Hematopoietic multipotent progenitor cell treated with erythropoietin and hydrocortisone succinate and interleukin-3 and kit ligand, for 4 days (in vitro differentiated cells): ENCODE measurements at places on chromosomes 3 and 15.

DNA sequence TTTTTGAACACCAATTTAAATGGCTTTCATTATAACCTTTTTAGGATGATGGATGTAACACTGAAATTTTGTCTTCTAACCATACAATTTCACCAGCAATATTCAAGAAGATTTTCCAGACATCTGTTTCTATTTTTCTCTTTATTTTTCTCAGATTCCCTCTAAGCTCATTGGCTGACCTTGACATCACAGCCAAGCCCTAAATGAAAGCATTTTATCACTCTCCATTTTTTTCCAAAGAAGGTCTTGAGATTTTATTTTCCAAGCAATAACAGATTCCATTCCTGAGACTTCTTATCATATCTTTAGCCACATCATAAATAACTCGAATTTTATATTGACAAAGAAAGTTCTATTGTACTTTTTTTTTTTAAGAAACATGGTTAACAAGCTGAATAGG, 392.6 kb upstream of the THBS1 start:
- no peak for DNase-seq

DNA sequence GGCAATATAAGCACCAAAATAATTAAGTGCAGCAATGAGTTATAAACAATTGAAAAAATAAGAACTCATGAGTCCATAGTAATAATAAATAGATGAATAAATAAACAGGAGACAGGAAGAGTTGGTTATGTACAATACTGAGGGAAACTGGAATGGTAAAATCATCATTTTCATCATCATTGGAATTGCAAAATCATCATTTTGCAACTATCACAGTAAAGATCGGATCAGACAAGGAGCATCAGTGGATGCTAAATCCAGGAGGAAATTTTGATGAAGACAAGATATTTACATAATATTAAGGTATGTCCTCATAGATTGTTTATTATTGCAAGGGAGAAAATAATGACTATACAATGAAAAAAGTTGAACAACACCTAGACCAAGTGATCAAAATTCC, 38.8 kb upstream of the ACAN start:
- no peak for DNase-seq

- no peak for DNase-seq
These were observed 214.8 kb downstream of the ZMAT3 start for GRCh38 chr3:178856804-178857203.

- peak; percentile 3 for DNase-seq
These were observed 98.8 kb upstream of the MB21D2 start for GRCh38 chr3:193016437-193016901.

DNA sequence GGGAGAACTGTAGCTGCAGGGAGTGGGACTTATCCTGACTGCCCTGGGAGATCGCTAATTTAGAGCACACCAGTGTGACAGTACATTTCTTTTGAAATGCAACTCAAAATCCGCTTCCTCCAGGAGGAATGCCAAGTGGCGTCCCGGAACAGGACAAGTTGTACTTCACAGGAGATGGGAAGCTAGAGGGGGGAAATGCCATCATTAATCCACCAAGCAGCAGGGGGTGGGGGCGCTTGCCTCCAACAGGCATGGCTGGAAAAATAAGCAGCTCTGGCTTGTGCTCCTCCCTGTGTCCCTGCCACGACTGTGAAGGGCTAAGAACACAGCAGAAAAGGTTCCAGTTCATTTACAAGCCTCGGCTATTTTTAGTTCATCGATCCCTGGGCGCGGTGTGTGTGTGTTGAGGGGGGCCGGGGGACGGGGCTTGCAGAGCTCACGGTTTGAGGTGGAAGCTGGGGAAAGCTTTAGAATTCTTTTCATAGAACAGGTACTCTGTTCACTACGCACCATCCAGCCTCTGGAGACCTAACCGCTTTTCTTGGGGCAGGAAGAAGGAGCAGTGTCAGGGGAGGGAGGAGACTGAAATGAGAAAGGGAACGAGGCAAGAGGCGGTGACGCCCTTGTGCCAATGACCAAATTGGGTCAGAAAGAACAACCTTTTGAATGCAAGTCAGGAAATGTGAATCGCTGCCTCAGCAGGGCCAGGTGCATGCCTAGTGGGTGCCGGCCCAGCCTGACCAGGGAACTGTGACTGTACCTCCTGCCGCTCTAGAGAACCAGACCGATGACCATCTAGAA, 51.8 kb upstream of the DGKG start:
- DNase-seq: peak; percentile 30

GRCh38 chr3:13838421-13838820, 41.5 kb downstream of the WNT7A start:
- no peak for DNase-seq

GRCh38 chr3:61378311-61378710, 127.1 kb upstream of the FHIT start:
- no peak for DNase-seq

DNA sequence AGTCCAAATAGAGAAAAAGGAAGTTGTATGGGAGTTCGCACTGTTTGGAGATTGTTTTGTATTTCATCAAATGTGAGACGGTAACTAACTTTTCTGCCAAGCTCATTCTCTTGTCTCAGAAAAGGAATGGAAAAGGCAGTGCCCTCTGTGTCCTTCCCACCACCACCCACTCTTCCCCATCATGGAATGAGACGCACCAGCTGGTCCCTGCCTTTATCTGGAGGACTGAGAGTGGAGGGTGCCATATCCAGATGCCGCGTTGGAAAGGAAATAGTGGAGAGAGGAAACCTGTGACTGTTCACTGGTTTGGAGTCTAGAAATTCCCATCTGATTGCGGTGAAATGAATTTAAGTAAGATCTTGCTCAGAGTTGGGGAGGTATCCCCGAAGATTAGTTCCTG, 3.7 kb upstream of the CCK start:
- no peak for DNase-seq

DNA sequence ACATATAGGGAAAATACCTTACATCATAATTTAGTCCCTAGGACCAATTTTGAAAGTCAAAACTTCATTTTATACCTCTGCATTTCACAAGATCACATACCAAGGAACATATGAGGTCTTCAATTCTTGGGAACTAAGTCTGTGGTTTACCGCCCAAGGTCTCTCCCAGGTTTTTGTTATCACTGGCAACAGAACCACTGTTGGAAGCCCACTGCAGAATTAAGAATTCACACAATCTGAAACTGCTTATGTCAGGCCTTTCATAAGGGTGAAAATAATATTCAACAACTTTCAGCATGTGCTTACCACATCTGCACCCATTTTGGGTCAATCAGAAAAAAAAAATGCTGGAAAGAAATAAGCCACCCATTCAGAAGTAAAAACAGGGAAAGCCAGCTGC, 107.2 kb upstream of the MME start:
- peak; percentile 5 for DNase-seq

GRCh38 chr3:151168269-151169094, 34.5 kb downstream of the GPR171 start:
- DNase-seq: peak; percentile 72

GRCh38 chr15:100790786-100791265, 88.8 kb upstream of the ALDH1A3 start:
- no peak for DNase-seq

DNA sequence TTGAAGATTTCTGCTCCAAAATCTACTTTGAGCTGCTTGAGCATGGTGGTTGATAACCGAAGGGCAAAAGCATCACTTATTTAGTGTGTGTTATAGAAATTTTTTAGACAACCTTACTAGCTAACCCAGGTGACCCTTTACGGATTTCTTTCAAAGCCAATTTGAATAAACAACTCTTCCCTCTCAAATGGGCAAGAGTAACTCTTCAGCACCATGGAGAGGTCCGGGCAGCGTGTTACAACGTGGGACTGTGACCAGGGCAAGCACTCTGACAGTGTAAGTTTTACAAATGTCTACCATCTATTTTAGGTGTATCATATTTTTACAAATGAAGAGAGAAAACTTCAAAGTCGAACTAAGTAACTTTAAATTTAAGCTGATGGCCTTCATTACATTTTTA, 471.8 kb downstream of the MFSD1 start:
- peak; percentile 74 for DNase-seq

DNA sequence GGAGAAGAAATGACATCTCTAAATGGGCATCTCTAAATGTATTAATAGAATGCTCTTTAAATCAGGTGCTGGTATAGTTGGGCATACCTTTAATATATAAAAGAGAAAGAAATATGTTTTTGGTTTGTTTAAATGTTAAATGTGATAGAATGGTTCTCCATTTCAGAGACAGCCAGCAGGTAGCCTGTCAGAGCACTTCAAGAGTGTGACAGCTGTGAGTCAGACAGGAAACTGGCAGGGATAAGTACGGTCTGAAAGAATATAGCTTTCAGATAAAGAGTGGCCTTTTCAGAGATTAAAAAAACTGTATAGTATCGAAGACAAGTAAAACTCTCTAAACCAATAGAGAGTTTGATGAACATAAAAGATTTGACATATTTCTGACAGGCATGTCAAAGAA, 654.1 kb downstream of the IGSF11 start:
- no peak for DNase-seq

DNA sequence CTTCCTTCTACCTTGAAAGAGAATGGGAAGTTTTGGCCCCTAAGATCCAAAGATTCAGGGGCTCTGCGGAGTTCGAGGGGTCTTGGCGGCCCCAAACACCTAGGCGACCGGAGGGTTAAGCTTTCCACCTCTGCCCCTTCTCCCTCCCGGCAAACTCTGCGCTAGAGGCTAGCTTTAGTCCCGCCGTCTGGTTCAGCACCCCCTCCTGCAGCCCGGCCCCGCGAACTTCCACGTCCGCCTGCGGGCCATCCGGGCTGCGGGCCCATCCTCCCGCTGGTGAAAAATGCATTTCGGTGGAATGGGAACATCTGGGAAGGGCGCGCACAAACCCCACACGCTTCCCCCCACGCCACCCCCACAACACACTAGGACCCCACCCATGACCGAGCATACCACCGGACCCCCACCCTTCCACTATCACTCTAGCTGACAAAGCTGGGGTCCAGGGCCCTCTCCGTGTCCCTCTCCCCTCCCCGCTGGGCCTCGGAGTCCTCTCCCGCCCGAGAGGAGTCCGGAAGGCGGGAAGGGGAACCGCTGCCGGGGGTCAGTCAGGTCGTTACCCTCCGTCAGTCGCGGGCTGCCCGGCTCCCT, 1.0 kb downstream of the SHOX2 start:
- no peak for DNase-seq

- DNase-seq: peak; percentile 96
These were observed 58.4 kb downstream of the TBC1D2B start for GRCh38 chr15:78018946-78019644.

DNA sequence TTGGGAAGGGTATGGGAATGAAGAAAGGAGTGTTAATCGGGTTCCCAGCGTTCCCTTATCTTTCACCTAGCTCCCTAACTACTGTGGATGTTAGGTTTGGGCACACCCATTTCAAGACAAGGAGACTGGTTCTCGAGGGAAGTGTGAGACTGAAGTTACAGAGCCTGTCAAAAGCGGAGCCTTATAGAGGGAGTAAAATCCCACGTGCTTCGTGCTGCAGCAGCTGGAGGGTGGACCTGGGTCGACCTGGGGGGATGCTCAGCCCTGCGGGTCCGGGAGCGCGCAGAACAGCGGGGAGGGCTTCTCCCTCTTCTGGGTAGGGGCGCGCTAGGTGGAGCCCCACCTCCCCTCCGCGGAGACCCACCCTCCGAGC, 314 bp upstream of the TMED3 start:
- peak; percentile 73 for DNase-seq

DNA sequence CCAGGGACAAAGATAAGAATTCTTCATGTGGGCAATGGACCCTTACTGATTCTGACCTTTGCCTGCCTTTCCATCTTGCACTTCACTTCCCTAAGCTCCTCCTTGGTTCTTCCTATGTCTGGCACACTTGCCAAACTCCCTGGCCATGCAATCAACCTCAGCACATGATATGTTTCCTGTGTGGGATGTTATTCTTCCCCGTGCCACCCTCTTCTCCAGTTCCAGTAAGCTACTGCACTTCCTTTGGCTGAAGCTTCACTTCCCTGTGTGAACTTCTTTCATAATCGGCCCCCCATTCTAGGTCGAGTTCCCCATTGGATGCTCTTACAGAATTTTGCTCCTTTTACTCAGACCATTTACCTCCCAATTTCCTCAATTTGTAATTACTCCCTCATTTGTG, 10.7 kb upstream of the TASOR start:
- DNase-seq: peak; percentile 54

DNA sequence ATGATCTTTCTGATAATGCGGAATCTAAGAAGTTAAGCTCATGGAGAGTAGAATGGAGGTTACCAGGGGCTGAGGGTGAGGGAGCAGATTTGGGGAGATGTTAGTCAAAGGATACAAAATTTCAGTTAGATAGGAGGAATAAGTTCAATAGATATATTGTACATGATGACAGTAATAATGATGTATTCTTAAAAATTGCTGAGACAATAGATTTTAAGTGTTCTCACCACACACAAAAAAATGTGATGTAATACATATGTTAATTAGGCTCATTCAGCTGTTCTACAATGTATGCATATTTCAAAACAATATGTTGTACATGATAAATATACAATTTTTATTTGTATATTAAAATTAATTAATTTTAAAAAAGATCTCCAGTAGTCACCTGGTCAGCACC, 81.4 kb downstream of the PGPEP1L start:
- DNase-seq: no peak

DNA sequence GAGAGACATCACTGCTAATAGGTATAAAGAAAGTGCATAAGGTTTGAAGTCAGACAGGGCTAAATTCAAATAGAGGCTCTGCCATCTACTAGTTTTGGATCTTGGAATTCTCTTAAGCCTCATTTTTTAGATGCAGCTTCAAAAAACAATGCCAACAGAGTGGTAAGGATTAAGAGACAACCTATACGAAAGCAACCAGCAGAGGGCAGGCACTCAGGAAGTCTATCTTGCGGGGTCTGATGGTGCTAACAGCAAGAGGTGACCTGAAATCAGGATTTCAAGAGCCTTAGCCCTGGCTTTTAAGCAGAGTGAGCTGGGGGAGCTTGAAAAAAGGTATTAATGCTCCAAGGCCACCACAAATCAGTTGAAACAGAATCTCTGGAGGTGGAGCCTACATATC, 40.7 kb downstream of the LDHAL6B start:
- peak; percentile 81 for DNase-seq

DNA sequence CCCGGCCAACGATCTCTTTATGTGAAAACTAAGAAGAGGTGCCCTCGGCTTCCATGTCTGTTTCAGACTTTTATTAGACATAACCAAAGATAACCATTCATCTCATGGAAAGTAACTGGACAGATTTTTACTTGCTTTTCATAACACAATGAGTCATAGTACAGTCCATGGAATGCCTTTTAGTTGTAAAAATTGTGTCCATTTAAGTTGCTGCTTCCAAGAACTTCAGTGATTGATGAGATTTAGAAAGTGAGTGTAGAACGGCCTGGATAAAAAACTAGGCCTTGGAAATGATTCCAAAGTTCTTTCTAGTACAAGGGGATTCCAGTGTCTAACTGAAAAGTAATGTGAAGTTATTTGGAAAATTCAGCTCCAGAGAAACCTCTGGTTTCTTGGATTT, 10.8 kb downstream of the EIF2AK4 start:
- no peak for DNase-seq

DNA sequence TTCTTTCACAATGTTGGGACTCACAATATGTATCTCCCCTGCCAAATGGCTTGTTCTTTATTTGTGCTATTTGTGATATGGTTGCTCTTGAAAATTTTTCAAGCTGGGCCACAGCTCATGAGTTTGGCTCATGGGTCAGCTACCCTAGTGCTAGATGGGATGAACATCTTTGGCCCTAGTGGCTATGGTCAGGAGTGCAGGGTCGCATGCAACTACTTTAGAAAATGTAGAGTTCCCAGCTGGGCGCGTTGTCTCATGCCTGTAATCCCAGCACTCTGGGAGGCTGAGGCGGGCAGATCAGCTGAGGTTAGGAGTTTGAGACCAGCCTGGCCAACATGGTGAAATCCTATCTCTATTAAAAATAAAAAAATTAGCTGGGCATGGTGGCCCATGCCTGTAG, 55.8 kb downstream of the POLR2M start:
- peak; percentile 16 for DNase-seq

- no peak for DNase-seq
These were observed 32.2 kb downstream of the ARMC8 start for GRCh38 chr3:138219255-138219654.
